Hypothalamus (tissue), 51 donors: ENCODE measurements at places on chromosomes 2 and 18.

DNA sequence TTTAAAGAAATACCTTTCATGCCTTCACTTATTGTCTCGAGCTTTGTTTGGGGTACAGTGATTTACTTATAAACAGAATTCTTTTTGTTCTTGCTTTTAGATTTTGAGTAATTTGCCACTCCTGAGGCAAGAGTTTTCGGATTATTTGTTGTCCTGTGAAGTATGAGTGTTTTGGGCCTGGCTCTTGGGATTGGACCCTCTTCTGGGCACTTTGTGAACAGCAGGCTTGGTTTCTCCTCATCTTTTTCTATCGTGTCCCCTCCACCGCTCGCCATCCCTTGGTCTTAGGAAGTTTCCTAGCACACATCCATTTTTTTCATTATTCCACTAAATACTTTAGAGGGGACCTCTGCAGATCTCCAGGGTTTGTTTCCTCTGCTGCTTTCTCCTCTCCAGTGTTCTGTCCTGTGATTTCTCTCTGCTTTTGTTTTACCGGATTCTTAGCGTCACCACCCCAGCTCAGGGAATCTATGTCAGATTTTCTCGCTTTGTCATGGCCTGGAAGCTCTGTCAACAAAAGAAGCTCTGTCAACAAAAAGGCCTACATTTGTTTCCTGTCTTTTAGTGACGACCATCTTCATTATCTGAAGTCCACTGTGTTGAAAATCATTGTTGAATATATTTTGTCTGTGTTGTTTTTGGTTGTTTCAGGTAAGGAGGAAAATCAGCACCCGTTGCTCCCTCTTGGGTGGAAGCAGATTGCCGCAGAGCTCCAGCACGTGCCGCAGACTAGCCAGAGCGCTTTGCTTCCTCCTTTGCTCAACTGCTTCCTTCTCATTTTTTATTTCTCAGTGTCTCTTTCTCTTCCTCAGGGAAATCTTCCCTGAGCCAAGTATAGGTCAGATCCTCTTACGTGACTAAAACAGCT lies 27.8 kb downstream of the ANKRD62 start:
- DNase-seq = no peak

GRCh38 chr2:7210712-7211111 lies 293.5 kb downstream of the RNF144A start:
- no peak for DNase-seq

GRCh38 chr2:219434718-219435525 lies at the start of gene SPEG:
SPEG (plus strand) TSS chr2:219434843; CDS start chr2:219434978, 135 bp downstream.
- no peak for DNase-seq

- no peak for DNase-seq
These were observed 367 bp downstream of the TGFA start for GRCh38 chr2:70553334-70553583.

- no peak for DNase-seq
These were observed at the start of gene MBP for GRCh38 chr18:77132369-77133050. MBP (minus strand) TSS chr18:77132783; CDS start chr18:77105261, 27,522 bp downstream.

GRCh38 chr2:20021405-20022009 lies 9.0 kb upstream of the MATN3 start:
- no peak for DNase-seq

DNA sequence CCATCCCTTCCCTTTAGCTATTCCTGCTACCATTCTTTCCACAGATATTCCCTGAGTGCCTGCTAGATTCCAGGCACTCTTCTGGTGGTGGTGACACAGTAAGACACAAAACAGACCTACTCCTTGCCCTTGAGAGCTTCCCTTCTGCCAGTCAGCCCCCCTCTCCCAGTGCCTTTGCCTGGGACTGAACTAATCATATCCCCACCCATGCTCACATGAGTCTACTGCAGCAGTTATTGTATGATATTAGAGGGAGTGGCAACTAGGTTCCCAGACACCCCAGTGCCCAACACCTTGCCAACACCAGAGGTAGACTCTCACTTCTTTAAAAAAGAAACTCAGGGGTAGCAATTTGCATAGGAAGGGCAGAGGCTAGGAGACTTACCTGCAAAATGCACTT lies 7.2 kb upstream of the LBH start:
- no peak for DNase-seq

DNA sequence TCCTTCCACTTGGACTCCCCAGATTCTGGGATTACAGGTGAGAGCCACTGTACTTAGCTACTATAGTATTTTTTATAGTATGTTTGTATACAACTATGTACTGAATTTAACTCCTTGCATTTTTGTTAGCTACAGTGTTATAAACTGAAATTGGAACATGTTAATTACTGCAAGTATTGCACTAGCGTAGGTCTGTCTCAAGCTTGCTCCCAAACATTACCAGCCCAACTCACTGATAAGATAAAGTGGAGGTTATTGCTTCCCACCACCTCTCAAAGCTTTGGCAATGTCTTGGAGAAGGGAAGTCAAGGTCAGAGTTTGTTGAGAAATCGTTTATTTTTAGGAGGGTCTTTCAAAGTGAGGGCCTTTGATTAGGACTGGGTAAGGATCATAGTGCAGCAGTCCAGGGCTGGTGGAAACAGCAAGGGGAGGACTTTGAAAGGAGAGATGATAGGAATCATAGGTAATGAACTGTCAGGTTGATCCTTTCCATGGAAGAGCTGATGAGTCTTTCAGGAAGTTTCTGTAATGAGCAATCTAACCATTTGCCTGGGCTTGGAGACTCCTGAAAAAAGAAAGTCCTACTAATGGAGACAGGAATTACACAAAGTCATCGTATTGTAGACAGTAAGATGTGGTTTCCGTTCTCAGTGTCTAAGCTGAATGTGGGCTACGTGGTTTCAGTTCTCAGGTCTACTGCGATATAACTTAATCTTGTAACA lies 257.1 kb downstream of the MYO3B start:
- DNase-seq = no peak

DNA sequence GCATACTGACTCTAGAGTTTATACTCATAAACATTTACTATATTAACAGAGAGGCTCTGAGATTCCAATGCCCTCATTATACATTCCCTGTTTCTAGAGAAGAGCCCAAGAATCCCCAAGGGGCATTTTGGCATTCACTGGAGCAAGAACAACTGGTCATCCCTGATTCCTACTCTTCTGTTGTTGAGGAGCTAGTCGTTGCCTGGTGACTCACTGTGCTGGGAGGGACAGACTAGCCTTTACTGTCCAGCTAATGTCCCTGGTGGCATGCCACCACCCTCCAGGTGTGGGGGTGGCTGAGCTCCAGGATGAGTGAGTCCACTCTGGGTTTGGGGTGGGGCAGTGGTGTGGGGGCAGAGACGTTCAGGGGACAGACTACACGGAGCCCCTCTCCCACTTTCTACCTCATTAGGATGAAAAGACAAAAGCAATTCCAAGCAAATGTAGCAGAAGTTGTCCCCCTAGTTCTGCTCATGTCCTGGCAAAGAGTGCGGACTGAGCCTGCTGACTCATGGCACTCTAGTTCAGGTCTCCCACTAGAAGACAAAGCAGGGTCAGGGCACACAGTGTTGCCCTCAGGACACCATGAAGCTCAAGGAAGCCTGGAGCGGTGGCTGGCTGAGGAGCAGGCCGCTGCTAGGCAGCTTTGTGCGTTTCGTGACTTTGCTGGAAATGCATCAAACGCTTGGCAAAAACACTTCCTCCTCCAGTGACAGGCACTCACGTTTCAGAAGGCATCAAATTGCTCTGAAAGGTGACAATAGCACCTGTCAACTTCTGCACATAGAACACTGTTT lies 49.4 kb downstream of the RHOB start:
- DNase-seq = no peak

GRCh38 chr18:68826121-68826520 lies 28.2 kb downstream of the CCDC102B start:
- no peak for DNase-seq

GRCh38 chr2:120224256-120224655 lies 1.1 kb upstream of the TMEM185B start:
- no peak for DNase-seq

GRCh38 chr18:48134609-48135008 lies 204.2 kb upstream of the SMAD2 start:
- no peak for DNase-seq

GRCh38 chr18:58335223-58335622 lies 291.2 kb downstream of the NEDD4L start:
- DNase-seq = no peak

- DNase-seq = no peak
These were observed 124.8 kb downstream of the PHLPP1 start for GRCh38 chr18:62839874-62840713.

DNA sequence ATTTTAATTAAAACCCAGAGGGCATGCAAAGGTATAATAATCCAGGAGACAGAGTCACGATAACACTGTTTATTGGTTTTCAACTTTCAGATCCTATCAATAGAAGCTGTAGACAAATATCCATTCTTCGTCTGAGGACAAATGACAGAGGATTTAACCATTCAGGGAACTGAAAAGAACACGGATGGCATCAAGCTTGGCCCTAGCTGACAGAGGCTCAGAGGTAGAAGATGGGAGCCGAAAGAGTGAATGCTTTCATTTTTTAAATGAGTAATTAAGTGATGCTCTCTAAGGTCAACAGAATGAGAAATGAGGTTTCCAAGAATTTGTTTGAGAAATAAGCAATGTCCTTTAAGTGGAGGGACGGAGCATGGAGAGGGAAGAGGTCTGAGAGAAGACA lies 62.1 kb downstream of the BCL2 start:
- DNase-seq = no peak

DNA sequence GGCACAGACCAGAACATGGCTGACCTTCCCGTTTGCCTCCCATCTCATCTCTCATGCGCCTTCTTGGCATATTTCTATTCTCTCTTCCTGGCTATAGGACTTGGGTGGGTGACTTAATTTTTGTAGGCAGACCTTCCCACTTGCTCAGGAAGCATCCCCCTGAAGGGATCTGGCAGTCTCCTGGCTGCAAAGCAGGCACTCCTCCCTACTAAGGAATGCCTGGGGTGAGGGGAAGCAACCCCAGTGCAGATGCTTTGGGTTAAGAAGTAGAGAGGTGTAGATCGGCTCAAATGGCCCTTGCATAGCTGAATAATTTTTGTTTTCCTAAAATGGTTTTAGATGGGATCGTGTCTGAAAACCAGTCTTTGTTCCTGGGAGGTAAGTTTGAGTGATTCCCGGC lies 17.6 kb downstream of the MCFD2 start:
- no peak for DNase-seq

- DNase-seq = no peak
These were observed 92.1 kb downstream of the SLC8A1 start for GRCh38 chr2:40359811-40360210.

DNA sequence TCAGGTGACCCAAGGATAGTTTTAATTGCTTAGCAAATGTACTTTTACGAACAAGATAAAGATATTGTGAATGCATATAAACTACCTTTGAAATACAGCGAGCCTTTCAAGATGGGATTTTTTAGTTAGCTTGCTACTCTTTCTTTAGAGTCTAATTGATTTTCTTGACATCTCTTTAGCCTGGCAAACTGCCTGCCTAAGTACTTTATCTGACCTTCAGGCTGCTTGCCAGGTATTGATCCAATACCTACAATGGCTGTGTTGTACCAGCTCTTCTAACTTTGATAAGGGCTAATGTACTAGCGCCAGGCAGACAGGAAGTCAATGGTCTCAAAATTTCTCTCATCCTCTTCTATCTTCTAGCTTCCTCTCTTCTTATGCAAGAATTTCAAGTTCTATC lies 414.4 kb upstream of the ACVR2A start:
- no peak for DNase-seq

DNA sequence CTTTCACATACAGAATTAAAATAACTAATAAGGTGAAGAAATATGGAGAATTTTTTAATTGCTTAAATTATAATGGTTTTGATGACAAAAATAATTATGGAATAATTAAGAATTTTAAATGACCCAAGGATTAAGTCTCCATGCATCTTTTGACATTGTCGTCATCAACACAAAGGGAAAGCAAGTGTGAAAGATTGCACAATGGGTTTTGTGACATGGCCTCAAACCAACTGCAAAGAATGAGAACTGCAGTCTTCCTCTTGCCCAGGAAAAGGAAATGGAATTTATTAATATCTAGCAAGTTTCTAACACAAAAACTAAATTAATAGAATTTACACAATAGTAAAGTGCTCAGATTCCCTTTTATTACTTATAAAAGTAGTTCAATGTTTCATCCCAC lies 329.1 kb upstream of the PKDCC start:
- DNase-seq = no peak

GRCh38 chr2:178484245-178485041 lies 4.2 kb downstream of the PLEKHA3 start:
- peak; percentile 2 for DNase-seq
